Stimulated activated CD8-positive, alpha-beta memory T cell treated with anti-CD3 and anti-CD28 coated beads, Interleukin-7, amount 100 ng/mL, for 24 hours (primary cell): ENCODE measurements at places on chromosomes 5 and 9.

GRCh38 chr5:93249651-93250289 lies 331.2 kb downstream of the NR2F1-AS1 start:
- DNase-seq, result no peak

GRCh38 chr5:54551292-54551691 lies 33.7 kb downstream of the SNX18 start:
- DNase-seq, result no peak

DNA sequence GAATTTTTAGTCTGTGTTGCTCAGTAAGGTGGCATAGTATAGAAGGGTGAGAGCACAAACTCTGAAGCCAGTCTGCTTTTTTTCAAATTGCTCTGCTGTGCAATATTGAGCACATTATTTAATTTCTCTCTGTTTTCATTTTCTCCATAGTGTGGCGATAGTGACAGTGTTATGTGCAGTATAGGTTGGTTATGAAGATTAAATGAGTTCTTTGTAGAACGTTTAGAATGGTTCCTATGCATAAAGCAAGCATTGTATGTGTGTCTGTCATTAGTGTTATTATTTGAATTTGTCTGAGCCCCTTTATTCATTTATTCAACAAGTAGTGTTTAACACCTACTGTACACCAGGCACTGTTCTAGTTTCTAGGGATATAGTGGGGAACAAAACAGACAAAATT lies 9.2 kb downstream of the PRR16 start:
- DNase-seq, result no peak

DNA sequence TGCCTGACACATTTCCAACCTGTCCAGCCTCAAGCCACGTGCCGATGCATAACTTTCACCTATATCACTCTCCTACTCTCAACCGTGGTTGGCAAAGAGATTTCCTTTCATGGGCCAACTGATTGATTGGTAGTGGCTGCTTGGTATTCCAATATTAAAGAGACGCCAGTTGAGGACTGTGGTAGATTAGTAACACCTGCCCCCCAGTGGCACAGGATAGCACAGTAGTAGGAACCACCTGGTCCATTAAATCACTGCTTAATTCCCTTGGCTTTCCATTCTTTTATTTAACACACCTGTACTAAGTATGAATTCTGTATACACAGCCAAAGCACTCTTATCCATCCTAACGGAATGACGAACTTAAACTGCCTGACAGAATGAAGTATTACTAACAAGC lies 19.1 kb upstream of the FOXB2 start:
- no peak for DNase-seq

DNA sequence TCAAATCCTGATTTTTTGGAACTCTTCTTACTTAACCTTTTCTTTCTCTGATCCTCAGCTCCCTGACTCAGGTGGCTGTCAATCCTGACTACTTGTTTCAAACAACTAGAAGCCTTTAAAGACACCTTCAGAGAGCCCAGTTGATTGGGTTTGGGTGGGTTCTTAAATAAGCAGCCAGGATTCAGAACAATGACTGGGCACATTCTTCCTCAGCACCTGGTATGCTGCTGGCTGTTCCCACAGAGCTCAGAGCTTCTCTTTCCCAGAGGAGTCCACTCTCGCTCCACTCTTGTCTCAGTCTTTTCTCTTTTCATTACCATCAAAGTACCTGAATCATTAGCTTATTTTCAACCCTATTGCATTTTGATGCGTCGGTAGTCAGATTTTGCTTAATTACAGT lies 22.5 kb downstream of the PCSK5 start:
- no peak for DNase-seq

DNA sequence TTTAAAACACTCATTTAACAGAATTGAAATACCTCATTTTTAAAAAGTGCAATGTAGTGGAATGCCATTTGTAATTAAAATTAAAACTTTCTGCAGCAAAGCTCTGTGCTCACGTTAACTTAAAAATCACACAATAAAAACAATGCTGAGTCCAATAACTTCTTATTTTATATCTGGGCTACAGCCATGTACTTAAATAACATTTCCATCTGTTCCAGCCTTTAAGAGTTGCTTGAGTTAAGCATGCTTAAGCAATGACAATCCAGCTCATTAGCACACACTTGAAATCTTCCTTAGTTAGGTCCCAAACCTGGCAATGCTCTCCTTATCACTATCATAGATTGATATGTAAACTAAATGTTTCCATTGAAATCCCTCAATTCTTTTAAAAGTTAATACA lies 132.3 kb upstream of the CDH12 start:
- DNase-seq, result no peak

GRCh38 chr9:106333481-106333880 lies 529.5 kb upstream of the ZNF462 start:
- DNase-seq, result no peak
